ENCODE measurements at places on chromosomes 5 and 9.

GRCh38 chr9:127262602-127263001 lies 2.0 kb upstream of the GARNL3 start:
- no peak for DNase-seq

DNA sequence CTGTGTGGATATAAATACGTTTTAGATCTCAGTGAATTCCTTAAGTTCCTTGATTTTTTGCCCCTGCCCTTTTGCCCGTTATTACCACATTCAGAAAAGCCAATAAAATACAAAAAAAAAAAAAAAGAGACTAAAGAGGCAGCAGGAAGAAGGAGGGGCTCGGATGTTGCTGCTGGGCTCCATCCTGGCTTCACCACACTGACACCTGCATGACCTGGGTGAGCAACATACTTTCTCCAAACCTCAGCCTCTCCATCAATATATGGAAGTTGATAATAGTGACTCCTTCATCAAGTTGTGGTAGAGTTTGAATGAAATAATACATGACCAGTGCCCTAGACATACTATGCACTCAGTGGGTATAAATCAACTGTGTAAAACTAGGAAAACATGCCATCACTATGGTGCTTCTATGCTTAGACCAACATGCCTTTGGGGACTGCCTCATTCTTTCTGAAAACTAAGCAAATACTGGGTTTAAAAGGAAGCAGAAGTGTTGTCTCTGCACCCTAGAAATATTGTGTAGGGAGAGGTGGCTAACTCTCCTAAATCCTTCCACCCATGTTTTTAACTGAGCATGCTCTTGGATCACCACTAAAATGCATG lies 243.0 kb downstream of the PIK3R1 start:
- DNase-seq, result no peak

DNA sequence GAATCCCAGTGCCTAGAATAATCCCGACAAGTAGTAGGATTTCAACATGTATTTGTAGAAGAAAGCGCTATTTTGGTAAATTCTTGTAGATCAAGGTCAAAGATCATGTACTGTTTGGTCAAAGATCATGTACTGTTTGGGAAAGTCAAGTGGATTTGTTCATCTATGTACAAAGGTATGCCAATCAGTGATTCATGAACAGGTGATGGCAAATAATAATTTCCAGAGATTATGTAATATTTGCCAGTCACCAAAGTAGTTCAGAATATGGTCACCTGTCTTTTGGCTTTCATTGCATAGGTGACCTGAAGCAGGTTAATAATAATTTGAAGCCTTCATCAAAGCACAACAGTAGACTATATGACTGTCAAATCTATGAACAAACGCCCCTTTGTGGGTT lies 398.2 kb downstream of the EFNA5 start:
- no peak for DNase-seq

- no peak for DNase-seq
These were observed 155.8 kb upstream of the IRX4 start for GRCh38 chr5:2038321-2039179.

DNA sequence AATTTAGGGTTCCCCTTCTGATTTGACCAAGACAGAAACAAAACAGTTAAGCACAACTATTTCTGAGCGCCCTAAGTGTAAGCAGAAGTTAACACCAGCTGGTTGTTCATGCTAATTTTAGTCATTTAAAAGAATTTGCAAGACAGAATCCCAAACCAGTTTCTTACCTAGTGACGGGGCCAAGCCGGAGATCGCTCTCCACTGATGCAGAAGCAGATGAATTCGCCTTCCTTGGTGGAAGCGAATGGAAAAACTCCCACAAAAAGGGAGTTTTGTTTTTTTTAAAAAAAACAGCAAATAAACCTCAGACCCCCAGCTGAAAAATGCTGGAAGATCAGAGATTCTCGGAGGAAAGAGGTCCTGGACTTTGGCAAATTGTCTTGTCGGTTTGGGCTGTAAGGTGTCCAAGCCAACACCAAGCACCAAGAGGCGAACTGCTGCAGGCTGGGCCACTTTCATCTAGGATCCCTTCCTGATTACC lies 47.4 kb upstream of the GLDC start:
- no peak for DNase-seq

DNA sequence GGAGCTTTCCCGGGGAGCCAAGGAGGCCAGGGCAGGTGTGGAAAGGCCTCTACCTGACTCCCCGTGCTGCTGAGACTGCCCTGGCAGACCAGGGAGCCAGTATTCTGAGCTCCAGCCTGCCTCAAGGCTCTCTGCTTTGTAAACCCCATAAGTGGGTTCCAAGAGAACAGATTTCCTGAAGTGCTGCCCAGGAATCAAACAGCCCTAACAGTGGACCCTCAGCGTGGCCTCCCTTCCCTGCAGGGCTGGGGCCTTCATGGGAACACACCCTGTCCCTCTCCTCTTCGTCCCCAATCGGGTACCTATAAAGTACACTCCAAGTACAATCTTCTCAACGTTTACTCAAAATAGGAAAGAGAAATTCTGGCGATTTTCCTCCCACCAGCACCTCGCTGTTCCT lies 252.5 kb downstream of the FSTL4 start:
- no peak for DNase-seq

Data from NCI-H1417 treated with DMSO at 0.1 percent for 48 hours (cell line).